ENCODE measurements at places on chromosomes 12 and 14.
A peak's percentile ranks its signal among the peaks of the same experiment; 100 is the strongest.

DNA sequence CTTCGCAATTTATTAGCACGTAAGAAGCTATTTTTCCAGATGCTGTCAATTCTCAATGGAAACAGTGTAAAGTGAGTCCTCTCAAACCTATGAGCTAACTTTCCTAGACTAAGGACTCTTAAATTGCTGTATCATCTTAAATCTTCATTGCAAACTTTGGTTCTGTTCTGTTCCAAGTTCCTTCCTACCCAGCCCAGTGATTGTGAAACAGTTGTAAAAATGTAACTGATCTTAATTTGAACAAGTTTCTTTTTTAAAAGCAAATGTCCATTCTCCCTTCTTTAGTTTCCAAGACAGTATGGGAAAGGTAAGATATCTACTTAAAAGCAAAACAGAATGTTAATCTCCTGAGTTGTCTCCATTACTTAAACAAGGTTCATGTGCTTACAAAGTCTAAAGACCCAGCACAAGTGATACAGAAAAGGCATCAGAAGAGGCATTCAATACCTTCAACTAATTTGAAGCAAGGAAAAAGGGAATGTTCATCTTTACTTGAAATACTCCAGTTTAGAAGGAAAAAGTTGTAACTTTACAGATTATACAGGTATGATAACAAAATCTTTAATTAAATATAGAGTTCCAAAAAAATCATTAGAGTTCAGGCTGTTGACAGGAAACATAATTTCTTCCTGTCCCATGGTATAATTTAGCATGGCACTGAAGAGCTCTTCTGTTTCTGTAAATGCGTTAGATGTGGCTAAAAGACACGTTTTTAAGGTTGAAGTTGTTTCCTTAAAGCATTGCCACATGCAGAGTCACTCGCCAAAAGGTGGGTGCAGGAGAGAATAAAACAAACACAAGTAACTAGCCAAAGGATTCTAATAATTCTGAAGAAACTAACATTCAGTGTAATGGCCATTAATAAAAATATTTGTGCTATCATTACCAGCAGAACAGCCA, 101.5 kb upstream of the USP15 start:
- DNase-seq, result no peak

GRCh38 chr14:102633906-102634595, 41.6 kb downstream of the RCOR1 start:
- no peak for DNase-seq

DNA sequence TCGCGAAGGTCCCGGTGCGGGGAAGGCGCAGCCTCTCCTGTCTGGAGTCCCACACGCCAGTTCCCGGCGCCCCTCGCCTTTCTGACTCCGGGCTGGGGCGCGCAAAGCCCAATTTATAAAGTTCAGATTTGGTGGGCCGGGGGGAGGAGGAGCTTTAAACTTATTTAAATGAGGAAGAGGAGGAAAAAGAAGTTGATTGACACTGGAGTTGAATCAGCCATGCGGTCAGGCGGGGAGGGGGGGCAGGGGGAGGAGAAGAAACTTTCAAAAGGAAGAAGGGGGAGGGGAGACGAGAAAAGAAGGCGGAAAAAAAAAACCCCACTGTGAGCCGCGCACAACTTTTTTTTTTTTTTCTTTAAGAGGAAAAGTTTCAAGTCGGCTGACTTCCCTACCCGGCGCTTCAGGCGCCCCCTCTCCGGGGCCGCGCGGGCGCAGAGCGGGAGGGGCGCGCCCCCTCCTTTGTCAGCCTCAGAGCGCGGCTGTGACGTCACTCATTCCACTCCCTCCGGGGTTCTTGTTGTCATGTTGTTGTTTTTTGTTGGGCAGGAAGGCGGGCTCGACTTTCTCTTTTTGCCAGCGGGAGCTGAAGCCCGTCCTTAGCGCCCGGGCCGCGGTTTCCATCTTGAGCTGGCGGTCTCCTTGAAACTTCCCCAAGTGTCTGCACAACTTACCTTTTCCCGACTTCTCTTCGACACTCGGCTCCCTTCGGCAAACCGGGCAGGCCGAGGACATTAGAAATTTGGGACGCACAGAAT, at the start of gene ZFP36L1:
Gene ZFP36L1 (minus strand): TSS at position 89 of the 755 bp plus-strand sequence. CDS start 129 bp downstream, outside the sequence.
- peak; percentile 91 for DNase-seq

DNA sequence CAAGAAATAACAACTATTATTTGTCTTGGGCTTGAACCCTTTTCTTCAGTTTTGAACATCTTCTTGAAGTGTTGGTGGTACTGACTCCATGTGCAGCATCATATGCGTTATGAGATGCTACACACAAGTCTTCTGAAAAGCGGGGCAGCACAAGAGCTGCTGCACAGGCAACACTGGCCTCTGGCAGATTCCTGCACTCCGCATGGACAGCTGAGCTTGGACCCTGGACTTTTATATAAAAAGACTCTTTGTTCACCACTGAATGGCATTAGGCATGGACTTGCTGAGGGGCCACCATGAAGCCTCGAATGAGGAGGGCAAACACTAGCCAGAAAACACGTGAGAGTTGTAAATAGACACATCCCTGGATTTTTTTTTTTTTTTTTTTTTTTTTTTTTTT, 210.8 kb upstream of the NPAS3 start:
- no peak for DNase-seq

DNA sequence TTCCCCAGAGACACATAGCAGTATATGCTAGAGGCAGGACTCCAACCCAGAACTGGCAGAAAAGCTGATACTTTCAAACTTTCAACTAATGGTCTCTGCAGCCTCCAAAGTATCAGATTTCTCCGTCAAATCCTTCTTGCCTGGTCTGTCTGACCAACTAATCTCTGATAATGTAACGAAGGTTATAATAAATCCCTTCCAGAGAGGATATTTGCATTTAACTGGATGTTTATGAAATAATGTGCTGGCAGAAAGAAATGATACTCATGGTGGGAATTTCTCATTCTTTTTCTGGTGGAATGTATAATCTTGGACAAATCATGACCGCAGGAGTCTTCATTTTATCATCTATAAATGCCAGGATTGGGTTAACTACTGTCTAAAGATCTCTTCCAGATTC, 860.3 kb downstream of the DIO2 start:
- no peak for DNase-seq

GRCh38 chr14:80965037-80965436, 9.6 kb downstream of the TSHR start:
- DNase-seq, result no peak

- no peak for DNase-seq
Observed at GRCh38 chr14:60512973-60513571, 4.1 kb downstream of the SIX6 start.

GRCh38 chr12:109179927-109180326, 63.5 kb downstream of the ACACB start:
- no peak for DNase-seq

DNA sequence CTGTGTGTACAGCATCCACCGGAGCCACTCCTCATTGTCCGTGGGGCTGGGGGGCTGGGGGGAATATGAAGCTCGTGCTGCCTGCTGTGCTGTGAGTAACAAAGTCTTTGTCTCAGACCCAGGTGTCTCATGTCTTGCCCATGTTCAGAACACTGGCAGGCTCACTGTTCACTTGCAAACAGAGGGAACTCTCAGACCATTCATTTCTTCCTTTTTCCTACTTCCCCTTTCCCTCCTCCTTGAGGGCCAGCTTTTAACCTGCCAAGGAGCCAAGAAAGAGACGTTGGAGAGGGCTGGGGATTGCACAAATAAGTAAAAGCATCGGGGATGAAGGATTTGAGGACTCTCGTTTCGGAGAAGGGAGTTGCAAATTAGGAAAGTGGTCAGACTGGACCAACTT, 21.6 kb downstream of the GPR132 start:
- DNase-seq, result no peak

- no peak for DNase-seq
Observed at GRCh38 chr14:92597906-92598905, 84.6 kb downstream of the RIN3 start.

DNA sequence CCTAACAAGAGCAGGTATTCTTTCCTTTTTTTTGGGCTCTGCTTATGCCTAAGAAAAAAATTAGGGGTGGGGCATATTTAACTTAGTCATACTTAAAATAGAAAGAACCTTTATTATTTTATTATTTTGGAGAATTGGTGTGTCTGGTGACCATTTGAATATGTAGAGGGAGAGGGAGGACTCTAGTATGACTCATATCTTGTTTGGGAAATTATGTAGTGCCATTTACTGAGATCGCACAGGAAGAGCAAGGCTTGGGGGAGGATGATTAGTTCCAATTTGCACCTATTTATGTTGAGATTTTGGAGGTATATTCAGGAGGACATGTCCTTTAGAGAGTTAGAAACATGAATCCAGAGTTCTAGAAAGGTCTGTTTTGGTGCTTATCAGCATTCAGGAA, 9.9 kb downstream of the ZNF410 start:
- no peak for DNase-seq

DNA sequence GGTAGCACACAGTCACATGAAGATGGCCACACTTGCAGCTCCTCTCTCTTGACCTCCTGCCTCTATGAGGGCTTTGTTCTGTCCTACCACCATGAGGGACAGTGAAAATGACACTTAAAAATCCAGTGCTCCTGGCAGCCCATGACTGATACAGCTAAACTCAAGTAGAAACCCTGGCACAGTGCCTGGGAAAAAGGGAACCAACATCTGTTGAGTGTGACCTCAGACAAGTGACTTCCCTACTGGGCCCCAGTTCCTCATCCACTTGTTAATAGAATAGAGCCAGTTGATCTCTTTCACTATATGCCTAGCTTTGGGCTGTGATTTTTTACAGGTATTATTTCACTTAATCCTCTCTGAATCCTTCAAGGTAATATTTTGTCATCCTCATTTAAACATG, 4.8 kb downstream of the GUCY2C start:
- no peak for DNase-seq

DNA sequence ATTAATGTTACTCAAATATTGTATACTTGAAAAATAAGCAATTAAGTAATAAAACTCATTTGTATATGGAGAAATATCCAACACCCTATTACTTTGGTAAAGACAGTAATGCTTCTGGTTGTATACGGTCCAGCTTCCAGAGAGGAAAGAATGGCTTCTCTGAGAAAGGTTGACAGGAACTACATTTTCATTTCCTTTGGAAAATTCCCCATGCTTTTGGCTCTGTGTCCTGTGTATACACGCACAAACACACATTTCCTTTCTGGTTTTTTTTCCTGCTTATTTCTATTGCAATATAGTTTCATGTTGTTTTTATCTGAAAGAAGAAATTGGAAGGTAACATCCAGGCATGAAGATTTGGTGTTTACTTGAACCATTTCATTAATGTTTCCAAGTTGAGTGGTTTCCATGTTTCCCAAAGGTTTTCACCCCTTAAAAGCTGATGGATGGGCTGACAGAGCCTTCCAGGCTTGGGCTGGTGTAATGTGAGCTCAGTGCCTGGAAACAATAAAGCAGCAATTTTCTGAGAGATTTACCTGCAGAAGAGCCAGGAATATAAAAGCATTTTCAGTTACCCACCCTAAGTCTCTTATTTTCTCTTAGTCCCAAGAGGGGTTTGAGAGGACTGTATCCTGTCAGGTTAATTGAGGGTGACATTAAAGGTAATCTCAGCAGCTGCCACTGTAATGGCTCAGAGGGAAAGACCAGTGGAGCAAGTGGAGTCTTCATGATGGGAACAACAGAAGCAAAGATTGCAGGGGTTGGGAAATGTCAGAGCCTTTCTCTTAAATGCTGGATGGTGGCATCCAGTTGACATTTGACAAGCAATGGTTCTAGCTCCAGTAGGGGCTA, 33.4 kb upstream of the TMTC1 start:
- no peak for DNase-seq

- DNase-seq, result no peak
Observed at GRCh38 chr12:77366616-77367015, 301.2 kb upstream of the E2F7 start.

GRCh38 chr12:82414044-82414443, 55.7 kb downstream of the METTL25 start:
- DNase-seq, result no peak

DNA sequence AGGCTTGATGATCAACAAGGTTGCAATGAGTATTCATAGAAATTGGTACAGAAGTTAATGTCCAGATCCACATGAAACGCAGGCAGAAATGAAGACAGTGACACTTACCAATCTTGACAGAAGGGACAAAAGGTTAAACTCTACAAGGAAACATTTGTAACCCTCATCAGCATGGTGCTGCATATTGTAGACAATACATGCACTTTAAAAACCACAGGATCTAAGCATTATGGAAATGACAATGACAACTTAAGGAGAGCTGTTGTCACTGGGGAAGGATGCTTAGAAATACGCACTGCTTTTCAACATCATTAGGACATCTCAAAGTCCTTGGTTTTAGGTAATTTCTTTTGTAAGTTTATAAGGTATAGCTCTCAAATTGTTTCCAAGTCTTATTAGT, 130.6 kb downstream of the ATP23 start:
- DNase-seq, result no peak

DNA sequence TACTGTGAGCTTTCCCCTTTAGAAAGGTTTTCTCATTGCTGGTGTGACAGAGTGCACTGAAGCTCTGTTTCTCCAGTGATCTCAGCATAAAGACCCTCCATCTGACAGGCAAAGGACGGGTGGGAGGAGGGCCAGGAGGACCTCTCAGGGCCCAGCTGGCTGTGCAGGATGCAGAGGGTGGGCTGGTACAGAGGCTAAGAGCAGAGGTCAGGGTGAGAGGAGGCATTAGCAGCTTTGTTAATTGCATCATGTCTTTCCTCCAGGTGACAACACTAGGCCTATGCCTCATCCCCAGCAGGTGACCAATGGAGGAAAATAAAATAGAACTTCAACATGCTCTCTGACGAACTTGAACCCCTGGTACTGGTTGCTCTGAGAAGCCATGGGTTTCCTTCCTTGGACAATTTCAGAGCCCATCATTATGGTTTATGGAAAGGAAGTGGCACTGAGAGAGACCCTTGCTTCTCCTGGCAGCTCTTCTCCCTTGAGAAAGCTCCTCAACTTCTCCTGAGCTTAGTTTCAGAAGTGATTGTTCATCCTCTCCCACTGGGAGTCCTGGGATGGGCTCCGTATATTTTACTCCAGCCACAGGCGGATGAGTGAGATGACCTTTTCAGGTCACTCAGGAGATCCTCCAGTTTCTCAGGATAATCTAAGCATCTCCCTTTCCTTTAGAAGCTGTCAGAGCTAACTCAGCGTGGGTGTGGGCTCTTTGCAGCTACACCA, 45.8 kb upstream of the ATP23 start:
- no peak for DNase-seq

- DNase-seq, result no peak
Observed at GRCh38 chr12:49872781-49873181, 29.9 kb upstream of the BCDIN3D start.

DNA sequence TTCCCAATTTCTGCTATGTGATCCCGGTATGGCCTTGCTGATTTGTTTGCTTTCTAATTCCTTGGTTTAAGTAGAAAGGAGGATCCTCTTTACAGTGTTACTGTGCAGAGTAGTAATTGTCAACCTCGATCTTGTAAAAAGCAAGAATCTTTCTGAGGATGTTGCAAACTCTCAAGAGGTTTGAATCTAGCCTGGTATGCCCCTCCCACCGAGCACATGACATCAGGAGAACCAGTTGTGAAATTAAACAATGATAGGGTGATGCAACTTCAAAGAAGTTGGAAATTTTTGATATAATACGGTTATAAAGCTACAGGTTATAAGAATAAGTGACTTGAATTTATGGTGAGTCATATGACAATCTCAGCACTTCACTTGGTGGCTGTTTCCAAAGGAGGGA, 35.0 kb upstream of the FUT8 start:
- no peak for DNase-seq

- no peak for DNase-seq
Observed at GRCh38 chr12:53591301-53592206, 34.6 kb downstream of the ATF7 start.
